MCF 10A (cell line): ENCODE measurements at places on chromosomes 11 and 22. TPM values are rescaled to one million over a fixed set of nuclear protein-coding genes. Genes with fewer than 3 reads are reported as not detected.
A peak's percentile ranks its signal among the peaks of the same experiment; 100 is the strongest.

CHEK1 gene
- total RNA-seq, result 23.7 and 33.3 TPM in 2 replicates

DNA sequence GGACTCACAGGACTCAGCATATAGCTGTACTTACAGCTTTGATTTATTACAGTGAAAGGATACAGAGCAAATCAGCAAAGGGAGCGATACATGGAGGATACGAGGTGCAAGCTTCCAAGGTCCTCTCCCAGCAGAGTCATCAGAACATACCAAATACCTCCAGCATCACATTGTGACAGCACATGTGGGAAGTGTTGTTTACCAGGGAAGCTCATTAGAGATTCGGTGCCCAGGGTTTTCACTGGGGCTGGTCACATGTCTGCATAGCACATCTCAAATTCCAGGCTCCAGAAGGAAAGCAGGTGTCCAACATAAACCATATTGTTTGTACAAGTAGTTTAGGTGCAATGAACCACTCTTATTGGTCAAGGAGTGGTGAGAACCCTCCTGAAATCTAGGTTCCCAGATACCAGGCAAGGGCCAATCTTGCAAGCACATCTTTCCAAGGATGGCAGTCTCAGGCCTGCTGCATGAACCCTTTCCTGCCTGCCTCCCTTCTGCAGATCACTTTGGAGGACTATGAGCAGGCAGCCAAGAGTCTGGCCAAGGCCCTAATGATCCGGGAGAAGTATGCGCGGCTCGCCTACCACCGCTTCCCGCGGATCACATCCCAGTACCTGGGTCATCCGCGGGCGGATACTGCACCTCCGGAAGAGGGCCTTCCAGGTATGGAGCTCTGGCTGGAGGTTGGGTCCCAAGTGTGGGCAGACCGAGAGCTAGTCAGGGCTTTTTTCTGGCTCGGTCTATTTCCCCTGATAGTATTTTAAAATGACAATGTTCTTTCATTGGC lies 26.7 kb downstream of the AMPD3 start:
- DNase-seq, result no peak

DNA sequence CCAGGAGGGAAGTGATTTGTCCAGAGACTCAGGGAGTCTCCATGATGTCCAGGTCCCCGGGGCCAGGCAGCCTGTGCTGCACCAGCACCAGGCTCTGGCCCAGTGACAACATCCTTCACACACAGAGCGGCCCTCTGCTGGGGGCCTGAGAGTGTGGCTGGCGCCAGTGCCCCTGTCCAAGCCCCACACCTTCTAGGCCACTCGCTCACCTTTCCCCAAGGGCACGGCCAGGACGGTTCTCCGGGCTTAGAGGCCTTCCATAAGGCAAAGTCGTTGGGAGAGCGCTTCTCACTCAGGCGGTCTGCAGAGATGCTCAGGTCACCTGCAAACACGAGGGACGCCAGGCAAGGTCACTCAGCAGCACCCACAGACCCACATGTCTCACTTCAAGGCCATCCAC lies 27.9 kb upstream of the NAP1L4 start:
- DNase-seq, result no peak

INPPL1 gene
- 90.2 and 104 TPM in 2 replicates for total RNA-seq

NAT10 gene
- total RNA-seq, result 68.9 and 89.5 TPM in 2 replicates

ZFTA gene
- total RNA-seq, result 2.6 and 5.2 TPM in 2 replicates

MMP10 gene
- total RNA-seq, result 0.29 and 0.75 TPM in 2 replicates

- peak; percentile 20 for DNase-seq
These were observed 48.8 kb downstream of the ENDOD1 start for GRCh38 chr11:95138448-95138847.

SAA4 gene
- total RNA-seq, result not detected in 2 replicates

TRIM21 gene
- total RNA-seq, result 6.4 and 11.8 TPM in 2 replicates

DNA sequence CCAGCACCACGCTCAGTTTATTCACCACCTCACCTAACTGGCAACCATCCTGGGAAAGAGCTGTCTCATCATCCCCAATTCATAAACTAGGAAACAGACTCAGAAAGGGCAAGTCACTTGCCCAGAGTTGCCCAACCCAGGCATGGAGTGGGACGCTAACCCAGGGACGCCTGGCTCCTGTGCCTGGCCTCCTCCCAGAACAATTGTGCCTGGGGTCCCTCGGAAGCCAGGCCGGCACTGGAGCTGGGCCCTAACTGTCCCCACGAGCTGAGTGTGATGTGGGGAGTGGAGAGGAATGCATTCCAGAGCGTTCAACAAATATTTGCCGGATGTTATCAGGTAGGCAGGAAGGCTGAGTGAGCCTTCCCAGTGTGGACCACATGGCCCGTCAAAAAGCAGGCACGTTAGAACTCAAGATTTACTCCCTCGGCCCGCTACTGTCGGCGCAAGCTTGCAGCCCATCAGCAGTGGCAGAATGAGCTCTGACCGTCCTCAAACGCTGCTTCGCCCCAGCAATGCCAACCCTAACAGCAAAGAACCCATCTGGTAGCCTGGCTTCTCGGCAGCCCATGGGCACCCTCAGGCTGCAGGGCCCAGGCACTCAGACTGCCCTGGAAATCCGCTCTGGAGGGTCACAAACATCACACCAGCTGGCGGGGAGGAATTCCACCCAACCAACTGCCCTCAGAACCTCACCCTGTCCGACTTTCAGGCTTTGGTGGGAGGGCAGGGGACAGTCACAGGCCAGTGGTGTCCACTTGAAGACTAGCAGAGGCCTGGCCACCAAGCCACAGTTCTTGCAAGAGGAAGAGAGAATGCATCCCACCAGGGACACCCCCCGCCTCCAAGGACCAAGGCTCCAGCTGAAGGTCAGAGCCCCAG lies 35.6 kb downstream of the MYH9 start:
- DNase-seq, result peak; percentile 81

DNA sequence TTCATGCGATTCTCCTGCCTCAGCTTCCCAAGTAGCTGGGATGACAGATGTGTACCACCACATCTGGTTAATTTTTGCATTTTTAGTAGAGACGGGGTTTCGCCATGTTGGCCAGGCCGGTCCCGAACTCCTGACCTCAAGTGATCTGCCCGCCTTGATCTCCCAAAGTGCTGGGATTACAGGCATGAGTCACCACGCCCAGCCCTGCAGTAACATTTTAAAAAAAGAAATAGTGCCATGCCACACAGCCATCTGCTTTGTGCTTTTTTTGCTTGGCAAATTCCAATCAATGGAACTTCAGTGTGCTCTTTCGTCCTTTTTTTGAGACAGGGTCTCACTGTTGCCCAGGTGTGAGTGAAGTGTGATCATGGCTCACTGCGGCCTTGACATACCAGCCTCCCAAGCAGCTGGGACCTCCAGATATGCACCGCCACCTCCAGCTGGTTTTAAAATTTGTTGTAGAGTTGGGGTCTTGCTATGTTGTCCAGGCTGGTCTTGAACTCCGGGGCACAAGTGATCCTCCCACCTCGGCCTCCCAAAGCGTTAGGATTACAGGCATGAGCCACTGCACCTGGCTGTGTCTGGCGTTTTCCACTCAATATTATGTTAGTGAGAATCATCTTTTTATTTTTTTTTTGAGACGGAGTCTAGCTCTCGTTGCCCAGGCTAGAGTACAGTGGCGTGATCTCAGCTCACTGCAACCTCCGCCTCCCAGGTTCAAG lies 1.8 kb upstream of the CHADL start:
- DNase-seq, result no peak

RAB36 gene
- 8.5 and 8.8 TPM in 2 replicates for total RNA-seq

OR4D5 gene
- total RNA-seq, result not detected in 2 replicates

GRCh38 chr22:23272371-23272770 lies 92.1 kb downstream of the BCR start:
- no peak for DNase-seq

DNA sequence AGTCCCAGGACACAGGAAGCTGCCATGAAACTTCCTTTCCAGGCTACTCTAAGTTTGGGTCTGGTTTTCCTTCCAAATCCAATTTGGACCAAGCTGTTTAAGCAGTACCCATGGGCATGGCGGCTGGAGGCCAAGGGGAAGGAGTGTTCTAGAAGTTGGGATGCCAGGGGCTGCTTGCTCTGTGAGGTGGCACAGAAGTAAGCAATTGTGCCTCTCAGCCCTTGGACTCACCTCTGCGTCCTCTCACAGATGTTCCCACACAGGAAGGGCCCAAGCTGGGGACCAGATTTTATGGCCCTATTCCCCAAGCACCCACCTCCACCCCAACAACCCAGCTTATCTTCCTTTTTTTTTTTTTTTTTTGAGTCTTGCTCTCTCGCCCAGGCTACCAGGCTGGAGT lies 3.5 kb upstream of the DGAT2 start:
- DNase-seq, result no peak

DNA sequence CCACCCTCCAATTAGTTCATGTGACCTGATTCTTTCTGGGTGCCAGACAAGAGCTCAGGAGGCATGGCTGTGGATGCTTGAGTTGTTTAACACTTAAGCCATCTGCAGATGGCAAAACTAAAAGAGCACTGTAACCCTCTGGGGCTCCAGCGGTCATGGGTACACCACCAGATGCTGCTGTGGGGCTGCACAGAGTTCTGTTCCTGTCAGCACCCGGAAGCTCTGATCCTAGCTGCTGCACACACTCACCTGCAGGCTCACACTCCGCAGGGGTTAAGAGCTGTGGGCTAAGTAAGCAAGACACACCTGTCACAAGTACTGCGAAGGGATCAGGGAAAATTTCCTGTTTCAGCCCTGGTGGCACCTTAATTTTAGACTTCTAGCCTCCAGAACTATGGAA lies 307.8 kb downstream of the C11orf87 start:
- DNase-seq, result no peak

DNA sequence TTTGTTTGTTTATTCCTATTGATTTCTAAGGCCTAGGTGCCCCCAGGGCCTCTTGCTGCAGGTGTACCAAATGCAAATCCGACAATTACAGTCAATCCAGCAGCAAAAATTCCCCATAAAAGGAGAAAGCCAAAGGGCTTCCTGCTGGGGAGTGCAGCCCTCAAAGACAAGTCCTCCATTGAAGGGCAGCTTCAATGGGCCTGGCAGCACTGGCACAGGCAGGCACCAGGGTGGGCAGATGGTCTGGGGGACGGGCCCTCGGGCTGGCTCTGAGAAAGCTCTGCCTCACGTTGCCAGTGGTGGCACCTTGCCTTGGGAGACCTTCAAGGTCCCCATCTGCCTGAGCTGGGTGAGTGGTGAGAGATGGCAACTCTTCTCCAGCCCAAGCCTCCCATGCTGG lies 128.0 kb downstream of the DSCAML1 start:
- no peak for DNase-seq

DNA sequence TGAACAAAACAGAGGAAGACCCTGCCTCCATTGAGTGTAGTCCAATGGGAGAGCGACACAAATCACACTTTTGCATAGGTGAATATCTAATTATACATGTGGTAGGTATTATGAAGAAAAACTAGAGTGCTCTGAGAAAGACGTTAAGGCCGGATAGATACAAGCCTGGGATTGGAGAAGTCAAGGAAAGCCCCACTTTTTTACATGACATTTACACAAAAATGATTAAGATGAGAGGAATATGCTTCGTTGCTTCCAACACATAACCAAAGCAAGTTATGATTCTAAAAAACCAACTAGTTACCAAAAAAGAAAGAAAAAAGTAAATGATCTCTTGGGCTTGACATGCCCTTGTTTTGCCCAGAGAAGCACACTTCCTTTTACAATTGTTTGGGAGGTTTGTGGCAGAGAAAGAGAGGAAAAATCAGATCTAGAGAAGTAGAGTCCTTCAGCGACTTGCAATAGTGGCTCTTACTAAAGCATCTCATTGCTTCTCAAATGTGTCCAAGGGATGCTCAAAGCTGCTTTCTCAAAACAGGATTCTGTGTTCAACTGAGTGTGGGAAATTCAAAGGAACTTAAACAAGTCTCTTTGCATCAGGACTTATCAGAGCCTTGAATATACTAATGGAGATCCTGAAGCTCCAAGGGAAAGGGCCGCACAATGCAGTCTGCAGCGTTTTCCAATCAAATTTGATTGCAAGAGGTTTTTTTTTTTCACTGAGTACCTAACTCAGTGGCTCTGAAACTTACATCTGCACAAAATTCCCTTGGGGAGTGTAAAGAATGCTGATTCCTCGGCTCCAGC lies 38.8 kb downstream of the FLI1 start:
- no peak for DNase-seq

RFPL2 gene
- not detected in 2 replicates for total RNA-seq

SOX6 gene
- 5.2 and 6.4 TPM in 2 replicates for total RNA-seq

SORL1 gene
- total RNA-seq, result 5.9 and 6.2 TPM in 2 replicates

DNA sequence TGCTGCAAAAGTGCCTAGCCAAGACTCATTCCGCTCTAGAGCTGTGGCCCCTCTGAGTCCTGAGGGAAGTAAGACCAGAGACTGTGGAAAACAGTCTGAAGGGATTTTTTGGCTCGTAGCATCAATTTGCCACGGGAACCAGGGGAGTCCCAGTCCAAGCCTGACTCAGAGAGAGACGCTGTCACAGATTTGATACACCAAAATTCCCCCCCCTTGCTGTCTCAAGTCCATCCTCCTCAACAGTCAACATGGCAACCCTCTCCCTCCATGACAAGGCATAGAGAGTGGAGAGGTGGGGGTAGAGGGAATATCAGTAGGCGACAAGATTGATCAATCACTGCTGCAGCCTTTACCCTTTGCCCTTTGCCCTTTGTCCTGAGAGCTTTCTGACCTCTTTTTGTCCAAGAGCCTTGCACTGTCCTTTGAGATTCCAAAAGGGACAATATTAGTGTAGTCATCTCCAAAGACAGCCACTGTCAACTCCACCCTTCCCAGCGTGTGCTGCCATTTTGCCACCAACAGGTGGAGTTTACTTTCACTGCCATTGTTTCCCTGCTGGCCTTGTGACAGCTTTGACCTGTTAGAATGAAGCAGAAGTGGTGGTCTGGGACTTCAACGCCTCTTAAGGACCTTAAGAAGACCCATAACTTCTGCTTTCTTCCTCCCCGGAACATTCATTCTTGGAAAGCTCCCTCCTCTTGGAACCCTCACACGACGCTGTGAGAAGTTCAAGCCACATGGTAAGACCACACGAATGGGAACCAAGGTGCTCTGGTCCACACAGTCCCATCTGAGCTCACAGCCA lies 7.3 kb downstream of the SLC15A3 start:
- no peak for DNase-seq

DNA sequence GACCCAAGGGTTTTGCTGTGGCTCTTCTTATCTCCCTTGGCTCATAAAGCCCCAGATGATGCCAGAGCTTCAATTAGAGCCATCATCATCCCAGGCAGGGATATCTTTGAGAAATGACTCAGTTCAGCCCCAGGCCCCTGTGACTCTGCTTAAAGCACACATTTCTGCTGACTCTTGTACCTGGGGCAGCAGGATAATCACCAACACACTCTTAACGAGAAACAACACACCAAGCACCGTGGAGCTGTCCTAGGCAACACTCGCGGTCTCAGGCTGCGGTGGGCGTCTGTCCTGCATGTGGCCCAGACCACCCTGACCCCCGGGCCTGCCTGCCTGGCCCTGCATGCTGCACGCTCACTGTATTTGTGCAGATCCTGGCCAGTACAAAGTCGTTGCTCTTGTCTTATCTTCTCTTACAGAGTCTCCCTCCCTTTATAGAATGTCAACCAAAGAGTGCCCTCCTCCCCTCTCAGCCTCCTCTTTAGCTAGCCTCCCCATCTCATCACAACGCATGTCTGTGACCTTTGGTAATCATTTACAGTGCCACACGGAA lies 114.2 kb upstream of the PARVA start:
- no peak for DNase-seq
